ENCODE measurements at places on chromosomes 6 and 20.

GRCh38 chr20:24658920-24659660 is 189.7 kb downstream of the SYNDIG1 start:
- no peak for DNase-seq

DNA sequence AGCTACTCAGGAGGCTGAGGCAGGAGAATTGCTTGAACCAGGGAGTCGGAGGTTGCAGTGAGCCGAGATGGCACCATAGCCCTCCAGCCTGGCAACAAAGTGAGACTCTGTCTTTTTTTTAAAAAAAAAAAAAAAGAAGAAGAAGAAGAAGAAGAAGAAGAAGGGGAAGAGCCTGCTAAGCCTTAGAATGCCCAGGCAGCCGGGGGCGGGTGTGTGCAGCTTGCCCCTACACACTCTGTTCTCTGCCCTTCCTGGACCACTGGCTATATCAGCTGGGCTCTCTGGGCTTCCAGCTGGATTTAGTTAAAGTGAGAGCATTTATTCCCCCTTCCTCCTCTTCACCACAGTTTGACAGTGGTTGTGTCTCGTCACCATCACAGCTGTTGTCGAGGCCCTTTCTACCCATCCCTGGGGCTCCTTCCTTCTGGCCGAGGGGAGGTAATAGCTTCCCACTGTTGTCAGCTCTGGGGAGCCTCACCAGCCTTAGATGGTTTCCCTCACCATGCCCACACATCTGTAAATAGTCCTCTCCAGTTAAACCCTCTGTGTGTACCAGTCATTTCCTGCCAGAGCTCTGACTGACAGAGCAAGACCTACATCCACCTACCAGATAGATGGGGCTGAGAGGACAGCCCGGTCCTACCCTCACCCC is 77.6 kb downstream of the TRERF1 start:
- no peak for DNase-seq

DNA sequence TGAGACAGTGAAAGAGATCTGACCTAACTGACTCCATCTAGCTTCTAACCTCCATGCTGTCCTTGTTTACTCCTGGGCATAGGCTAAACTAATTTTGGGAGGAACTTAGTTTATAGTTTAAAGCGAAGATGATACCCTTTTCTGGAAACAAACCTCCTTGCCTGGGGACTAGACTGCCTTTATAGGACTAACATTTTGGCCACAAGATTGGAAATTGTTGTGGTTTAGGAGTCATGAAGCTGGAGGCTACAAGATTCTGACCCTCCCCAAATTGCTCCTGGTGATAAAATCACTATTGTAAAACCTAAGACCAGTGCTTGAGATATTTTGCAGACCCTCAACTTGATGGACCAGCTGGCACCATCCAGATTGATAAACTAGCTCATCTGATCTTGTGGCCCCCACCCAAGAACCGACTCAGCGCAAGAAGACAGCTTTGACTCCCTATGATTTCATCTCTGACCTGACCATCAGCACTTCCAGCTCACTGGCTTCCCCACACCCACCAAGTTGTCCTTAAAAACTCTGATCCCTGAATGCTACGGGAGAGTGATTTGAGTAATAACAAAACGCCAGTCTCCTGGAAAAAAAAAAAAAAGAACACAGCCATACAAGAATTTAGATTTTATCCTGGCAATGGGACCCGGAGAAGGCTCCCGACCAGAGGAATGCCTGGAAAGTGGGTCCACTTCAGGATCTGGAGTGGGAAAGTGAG is 63.0 kb downstream of the ABHD12 start:
- no peak for DNase-seq

- no peak for DNase-seq
These were observed 11.8 kb downstream of the JPH2 start for GRCh38 chr20:44174996-44175765.

GRCh38 chr6:15914553-15914952 is 214.3 kb upstream of the MYLIP start:
- DNase-seq = no peak

- no peak for DNase-seq
These were observed 44.3 kb downstream of the KHDC1L start for GRCh38 chr6:73180763-73181619.

- DNase-seq = peak; percentile 59
These were observed 30.4 kb downstream of the KCNQ2 start for GRCh38 chr20:63442100-63442493.

DNA sequence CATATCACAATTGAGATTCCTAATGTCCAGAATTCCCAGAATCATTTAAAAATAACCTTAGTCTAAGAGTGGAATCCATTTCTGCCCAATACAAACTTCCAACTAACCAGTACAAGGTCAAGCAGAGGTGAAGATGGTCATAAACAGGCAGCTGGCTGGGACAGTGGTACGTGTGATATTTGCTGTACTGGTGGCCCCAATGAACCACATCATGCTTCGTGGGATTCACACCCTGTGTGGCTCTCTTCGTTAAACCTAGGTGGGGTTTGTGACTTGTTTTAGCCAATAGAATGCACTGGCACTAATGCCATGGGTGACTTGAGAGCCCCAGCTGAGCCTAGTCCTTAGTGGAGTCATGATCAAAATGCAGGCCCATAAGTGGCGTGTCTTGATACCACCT is 286.6 kb downstream of the KIF16B start:
- no peak for DNase-seq

DNA sequence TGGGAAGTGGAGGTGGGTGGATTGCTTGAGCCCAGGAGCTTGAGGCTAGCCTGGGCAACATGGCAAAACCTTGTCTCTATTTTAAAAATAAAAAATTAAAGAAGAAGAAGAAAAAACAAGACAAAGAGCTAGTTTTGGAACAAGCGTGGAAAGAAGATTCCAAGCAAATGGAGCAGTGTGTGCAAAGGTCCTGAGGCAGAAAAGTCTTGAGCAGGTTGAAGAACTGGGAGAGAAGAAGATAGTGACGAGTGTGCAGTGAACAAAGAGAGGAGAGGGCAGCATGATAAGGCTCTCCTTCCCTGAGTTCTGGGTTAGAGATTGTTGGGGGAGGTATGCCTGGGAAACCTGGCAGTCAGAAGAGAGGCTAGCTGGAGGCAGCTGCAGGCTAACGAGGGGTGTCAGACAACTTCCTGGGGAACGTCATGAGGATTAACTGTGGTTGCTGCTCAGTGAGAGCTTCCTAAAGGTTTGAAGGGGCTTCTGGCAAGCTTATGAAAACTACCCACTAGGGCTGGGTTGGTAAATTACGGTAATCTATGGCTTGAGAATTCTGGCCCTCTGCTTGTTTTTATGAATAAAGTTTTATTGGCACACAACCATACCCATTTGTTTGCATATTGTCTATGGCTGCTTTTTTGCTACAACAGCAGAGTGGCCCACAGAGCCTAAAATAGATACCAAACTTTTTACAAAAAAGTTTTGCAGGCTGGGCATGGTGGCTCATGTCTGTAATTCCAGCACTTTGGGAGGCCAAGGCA is 128.9 kb downstream of the ZFP64 start:
- no peak for DNase-seq

DNA sequence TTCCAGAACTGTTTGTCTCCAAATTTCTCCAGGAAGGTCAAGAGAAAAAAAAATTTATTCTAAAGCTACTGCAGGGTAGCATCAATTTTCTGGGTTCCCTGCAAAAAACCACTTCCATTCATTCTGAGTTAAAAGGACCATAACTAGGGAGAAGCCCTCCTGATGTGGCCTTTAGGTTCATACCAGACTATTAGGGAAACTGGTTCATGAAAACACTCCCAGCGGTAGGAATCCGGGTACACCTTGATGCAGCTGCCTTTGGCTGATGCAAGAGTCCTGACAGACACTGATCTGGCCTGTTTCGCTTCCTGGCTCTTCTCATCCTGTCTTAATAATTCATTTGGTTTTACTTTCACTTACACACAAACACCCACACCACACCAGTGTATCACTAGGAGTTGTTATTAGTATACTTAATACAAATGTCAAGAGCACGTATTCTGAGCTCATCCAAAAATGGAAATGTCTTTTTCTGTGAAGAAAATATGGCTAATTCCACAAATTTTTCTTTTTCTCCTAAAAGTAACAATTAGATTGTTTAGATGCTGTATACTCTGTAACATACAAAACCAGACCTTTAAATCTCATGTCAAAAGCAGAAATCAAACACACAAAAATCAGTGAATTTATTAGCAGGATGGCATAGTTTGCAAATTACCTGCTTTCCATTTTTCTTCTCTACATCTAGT is 38.4 kb upstream of the ARHGAP18 start:
- DNase-seq = peak; percentile 30

GRCh38 chr20:12740647-12741046 is 268.1 kb upstream of the SPTLC3 start:
- no peak for DNase-seq

DNA sequence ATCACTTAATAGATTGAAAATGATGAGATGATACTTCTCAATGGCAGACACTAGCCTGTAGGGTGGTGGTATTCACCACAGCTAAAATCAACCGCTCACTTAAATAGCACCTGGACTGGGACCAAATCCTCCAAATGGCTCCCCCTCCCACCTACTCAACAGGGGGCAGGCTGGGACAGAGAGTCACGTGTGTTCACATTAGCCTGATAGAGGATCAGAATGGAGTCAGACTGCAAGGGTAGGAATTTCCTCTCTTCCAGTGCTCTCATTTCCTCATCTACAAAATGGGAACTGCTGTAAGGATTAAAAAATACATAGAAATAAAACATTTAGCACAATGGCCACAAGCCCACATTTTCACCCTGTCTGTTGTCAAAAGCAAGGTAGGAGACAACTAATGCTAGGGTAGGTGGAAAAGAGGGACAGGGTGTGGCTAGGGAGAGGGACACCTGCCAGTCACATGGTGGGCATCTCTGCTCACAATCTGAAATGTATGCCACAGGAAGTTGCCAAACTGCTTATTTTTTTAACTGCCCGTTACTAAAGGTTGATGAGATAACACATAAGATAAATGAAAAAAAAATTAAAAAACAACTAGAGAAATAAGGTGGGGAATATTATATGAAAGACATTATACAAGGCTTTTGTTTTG is 55.3 kb downstream of the BACH2 start:
- no peak for DNase-seq

DNA sequence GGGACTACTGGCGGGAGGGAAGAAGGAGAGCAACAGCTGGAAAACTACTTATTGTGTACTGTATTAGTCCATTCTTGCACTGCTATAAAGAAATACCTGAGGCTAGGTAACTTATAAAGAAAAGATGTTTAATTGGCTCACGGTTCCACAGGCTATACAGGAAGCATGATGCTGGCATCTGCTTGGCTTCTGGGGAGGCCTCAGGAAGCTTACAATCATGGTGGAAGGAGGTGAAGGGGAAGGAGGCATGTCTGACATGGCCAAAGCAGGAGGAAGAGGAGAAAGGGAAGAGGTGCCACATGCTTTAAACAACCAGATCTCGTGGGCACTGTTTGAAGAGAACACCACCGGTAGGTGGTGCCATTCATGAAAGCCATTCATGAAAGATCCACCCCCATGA is 67.3 kb downstream of the GMDS start:
- DNase-seq = no peak

DNA sequence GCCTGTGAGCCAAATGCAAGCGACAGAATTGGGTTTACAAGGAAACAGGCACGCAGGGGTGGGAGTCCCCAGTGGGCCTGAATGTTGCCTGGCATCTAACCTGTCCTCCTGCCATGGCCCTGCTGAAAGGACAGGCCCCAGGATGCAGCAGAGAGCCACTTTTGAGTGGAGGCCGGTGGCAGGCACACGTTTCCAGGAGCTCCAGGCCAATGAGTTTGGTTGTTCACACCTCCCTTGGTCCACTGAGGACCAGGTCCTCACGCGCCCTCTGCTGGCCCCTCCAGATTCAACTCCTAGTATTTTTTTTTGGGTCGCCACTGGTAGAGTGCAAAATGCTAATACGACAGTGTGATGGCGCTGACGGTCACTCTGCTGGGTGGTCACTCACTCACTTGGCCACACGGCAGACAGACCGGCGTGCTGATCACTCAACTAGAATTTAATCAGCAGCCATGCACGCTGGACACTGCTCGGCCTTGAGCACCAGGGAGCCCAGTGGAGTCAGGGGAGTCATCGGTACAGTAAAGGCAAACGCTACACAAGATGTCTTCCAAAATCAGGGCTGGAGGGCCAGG is 81.7 kb upstream of the NFATC2 start:
- DNase-seq = peak; percentile 74

Measured in stimulated activated CD4-positive, alpha-beta T cell treated with anti-CD3 and anti-CD28 coated beads, Interleukin-12 subunit alpha, Interleukin-12 subunit beta, amount 100 ng/mL, for 4 hours (primary cell).